Activated CD4-positive, alpha-beta T cell treated with anti-CD3 and anti-CD28 coated beads, Interleukin-2, amount 50 U/mL, for 48 hours (primary cell): ENCODE measurements at places on chromosomes 3 and 15.

DNA sequence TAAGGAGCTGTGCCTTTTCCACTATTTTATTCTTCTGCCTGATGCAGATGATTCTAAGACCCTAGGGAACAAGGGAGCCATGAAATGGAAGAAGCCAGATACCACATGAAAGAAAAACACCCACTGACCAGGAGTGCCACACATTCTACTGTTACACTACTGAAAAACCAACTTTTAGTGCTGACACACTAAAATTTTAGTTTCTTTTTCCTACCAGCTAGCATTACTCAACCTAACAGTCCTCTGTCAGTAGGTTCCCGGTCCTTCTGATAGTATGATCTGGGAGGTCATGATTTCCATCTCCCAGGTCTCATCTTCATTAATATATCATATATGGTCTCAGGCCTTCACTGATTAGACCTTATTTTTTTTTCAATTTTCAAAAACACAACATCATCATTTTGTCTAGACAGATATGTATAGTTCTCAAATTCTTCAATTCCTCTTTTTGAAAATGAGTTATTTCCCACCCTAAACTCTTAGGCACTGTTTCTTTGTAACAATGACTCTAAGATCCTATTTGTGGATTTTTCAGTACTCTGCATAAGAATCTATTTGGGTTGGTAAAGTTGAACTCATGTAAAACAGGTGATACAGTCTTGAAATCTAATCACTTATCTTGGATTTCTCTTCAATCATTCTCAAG is 321.8 kb downstream of the CTNNB1 start:
- DNase-seq: no peak

GRCh38 chr3:46695962-46696894 is 2.7 kb upstream of the ALS2CL start:
- no peak for DNase-seq

- DNase-seq: no peak
Observed at GRCh38 chr3:32751377-32751776, 66.4 kb downstream of the CNOT10 start.

GRCh38 chr3:156594219-156594683 is 39.3 kb upstream of the SSR3 start:
- DNase-seq: no peak

DNA sequence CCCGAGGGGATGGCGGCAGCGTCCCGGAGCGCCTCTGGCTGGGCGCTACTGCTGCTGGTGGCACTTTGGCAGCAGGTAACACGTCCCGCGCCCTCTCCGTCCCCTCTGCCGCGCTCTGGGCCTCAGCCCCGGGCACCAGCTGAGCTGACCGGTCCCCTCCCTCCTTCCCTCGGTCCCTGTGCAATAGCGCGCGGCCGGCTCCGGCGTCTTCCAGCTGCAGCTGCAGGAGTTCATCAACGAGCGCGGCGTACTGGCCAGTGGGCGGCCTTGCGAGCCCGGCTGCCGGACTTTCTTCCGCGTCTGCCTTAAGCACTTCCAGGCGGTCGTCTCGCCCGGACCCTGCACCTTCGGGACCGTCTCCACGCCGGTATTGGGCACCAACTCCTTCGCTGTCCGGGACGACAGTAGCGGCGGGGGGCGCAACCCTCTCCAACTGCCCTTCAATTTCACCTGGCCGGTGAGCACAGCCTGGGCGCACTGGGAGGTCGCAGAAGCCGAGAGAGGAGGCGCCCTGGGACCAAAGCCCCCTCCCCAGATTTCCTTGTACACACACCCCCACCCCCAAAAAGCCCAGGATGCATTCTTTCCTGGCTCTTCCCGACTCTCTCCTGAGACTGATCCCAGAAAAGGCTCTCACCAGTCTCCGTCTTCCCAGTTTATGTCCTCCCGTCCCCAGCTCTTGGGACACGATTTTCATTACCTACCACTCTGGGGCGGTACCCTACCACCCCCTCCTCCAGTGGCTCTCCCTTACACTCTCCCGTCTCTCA is 705 bp downstream of the DLL4 start:
- no peak for DNase-seq

- DNase-seq: no peak
Observed at GRCh38 chr3:128689060-128689459, 36.9 kb upstream of the RAB7A start.

GRCh38 chr3:183377307-183377959 is 51.0 kb downstream of the MCF2L2 start:
- no peak for DNase-seq

DNA sequence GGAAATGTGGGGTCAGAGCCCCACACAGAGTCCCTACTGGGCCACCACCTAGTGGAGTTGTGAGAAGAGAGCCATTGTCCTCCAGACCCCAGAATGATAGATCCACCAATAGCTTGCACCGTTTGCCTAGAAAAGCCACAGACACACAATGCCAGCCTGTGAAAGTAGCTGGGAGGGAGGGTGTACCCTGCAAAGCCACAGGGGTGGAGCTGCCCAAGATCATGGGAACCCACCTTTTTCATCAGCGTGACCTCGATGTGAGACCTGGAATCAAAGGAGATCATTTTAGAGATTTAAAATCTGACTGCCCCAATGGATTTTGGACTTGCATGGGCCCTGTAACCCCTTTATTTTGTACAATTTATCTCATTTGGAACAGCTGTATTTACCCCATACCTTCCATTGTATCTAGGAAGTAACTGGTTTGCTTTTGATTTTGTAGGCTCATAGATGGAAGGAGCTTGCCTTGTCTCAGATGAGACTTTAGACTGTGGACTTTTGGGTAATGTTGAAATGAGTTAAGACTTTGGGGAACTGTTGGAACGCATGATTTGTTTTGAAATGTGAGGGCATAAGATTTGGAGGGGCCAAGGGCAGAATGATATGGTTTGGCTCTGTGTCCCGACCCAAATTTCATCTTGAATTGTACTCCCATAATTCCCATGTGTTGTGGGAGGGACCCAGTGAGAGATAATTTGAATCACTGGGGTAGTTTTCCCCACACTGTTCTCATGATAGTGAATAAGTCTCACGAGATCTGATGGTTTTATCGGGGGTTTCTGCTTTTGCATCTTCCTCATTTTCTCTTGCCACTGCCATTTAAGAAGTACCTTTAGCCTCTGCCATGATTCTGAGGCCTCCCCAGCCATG is 49.0 kb downstream of the CD200 start:
- DNase-seq: no peak

- DNase-seq: no peak
Observed at GRCh38 chr3:131031660-131032059, 5.0 kb downstream of the NEK11 start.

- DNase-seq: no peak
Observed at GRCh38 chr3:13927295-13927694, 47.4 kb upstream of the WNT7A start.

DNA sequence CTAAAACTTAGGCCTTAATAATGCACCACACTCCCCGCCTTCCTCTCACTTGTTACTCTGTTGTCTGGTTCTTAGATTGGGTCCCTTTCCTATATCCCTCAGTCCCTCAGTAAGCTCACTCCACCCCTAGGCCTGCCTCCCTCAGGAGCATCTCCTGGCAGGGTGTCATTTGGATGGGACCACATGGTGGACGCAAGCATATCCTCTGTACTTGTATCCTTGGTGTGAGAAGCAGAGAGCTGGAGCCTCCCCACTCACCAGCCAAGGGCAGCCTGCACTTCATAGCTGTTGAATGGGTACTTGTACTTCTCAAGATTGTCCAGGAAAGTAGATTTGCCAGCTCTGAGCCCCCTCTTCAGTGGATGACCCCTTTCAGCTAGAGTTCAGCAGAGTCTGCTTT is 11.6 kb downstream of the SEC61A1 start:
- no peak for DNase-seq

- no peak for DNase-seq
Observed at GRCh38 chr3:127351321-127351720, 63.5 kb upstream of the PRR20G start.

GRCh38 chr3:16011376-16011775 is 163.1 kb upstream of the GALNT15 start:
- DNase-seq: no peak

DNA sequence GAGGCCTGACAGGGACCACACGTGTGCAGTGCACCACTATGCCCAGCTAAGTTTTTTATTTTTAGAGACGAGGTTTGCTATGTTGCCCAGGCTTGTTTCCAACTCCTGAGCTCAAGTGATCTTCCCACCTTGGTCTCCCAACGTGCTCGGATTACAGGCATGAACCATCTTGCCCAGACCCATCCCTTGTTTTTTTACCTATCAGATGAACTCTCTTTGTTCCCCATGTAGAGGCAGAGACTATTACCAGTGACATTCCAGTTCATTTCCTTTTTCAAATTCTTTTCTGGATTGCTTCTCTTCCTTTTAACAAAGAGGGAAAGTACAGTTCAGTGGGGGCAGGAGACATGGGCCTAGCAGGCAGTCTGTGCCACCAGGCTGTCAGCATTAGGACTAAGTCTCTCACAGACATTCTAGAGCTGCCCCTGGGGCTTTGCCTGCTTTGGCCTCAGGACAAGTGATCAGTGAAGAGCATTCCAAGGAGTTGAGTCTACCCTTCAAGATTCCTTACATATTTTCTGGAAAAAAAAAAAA is 103.5 kb upstream of the SLC7A14 start:
- DNase-seq: no peak

DNA sequence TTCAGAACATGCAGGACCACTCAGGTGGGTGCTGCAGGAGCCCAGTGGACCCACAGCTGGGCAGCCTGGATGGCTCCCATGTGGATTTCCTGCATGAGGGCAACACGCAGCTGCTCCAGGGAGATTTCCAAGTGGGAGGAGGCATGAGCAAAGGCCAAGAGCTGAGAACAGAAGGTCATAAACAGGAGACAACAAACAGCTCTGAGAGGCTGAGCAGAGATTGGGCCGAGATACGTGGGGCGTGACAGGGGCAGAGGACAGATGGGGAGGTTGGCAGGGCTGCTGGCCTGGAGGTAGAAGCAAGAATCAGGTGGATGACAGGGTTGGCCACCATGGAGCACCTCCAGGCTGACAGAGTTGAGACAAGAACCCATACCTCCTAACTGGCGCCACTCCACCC is 2.9 kb downstream of the PHGR1 start:
- DNase-seq: no peak

GRCh38 chr3:177833332-177833731 is 636.0 kb upstream of the TBL1XR1 start:
- DNase-seq: no peak

DNA sequence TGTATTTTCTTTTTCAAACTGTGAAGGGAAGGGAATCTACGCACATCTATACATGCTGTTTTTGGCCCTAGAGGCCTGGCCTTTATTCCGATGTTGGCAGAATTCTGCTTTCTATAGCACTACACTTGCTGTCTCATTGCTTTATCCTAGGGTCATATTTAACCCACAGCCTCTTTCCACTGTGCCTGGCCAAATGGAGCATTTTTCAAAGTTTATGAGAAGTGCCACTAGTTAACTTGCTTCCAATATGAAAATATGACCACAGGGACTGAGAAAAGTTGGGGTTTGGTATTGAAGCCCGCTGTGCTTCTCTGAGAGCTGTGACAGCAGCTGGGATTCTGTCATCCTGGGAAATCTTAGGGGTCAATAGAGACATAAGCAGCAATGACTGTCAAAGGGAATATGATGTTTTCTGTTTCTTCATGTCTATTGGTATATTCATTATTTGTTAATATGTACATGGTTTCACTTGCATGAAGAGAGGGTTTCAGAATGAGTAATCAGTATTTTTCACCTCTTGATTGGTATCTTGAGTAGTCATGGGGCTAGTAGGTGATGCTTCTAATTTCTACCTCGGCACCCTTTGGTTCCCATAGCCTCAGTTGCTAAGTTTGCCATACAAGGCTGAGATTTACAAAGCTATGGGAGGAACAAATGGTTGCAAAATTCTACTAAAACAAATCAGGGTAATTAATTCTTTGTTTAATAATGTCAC is 275.8 kb upstream of the RBMS3 start:
- no peak for DNase-seq

GRCh38 chr3:86937306-86937791 is 53.6 kb downstream of the VGLL3 start:
- no peak for DNase-seq

- no peak for DNase-seq
Observed at GRCh38 chr3:172929451-172929850, 178.9 kb downstream of the ECT2 start.

DNA sequence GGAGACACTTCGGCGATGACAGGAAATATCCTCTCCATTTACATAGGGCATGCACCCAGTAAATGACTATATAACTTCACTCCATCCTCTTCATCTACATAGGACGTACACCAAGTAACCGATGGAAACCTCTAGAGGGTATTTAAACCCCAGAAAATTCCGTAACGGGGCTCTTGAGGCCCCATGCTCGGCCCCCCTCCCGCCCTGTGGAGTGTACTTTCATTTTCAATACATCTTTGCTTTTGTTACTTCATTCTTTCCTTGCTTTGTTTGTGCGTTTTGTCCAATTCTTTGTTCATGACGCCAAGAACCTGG is 7.5 kb upstream of the FAM107A start:
- DNase-seq: peak; percentile 2

DNA sequence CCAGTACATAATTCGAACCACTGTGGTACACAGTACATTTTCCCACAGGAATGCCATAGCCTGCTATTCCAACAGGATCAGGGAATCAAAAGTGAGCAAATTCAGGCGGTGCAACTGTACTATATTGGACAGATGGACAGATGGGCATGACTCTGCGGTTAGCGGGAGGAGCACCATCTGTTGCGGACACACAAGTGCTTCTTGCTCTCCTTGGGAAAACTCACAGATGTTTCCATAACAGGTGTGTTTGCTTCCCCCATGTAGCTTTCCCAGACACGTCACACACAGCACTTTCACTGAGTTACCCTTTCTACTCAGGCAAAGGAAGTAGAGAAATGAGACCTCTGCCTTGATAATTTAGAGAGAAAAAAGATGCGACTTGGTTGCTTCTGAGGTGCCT is 325.1 kb upstream of the THBS1 start:
- no peak for DNase-seq

- DNase-seq: no peak
Observed at GRCh38 chr3:149532489-149533180, 58.1 kb downstream of the TM4SF4 start.

GRCh38 chr3:183725387-183725786 is 27.8 kb downstream of the YEATS2 start:
- DNase-seq: no peak

DNA sequence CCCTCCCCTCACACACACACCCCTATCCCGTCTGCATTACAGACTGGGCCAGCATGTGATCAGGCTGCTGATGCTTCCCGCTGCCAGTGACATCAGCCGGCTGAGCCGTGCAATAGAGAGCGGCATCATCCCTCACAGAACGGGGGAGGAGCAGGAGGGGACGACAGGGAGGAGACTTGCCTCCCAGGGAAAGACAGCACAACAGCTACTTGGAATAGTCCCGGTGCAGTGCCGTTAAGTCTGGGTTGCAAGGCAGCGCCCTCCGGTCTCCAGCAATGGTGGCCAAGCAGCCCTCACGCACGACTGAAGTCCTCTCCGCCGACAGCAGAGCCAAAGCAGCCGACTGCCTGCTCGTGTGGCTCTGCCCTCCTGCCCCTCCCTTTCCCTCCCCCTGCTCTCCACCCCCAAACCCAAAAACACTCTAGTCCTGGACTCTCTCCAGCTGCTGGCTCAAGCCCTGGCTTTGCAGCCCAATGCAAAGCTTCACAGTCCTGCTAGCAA is 31.5 kb upstream of the RPS17 start:
- no peak for DNase-seq
